ENCODE measurements at places on chromosomes 5 and 9.

DNA sequence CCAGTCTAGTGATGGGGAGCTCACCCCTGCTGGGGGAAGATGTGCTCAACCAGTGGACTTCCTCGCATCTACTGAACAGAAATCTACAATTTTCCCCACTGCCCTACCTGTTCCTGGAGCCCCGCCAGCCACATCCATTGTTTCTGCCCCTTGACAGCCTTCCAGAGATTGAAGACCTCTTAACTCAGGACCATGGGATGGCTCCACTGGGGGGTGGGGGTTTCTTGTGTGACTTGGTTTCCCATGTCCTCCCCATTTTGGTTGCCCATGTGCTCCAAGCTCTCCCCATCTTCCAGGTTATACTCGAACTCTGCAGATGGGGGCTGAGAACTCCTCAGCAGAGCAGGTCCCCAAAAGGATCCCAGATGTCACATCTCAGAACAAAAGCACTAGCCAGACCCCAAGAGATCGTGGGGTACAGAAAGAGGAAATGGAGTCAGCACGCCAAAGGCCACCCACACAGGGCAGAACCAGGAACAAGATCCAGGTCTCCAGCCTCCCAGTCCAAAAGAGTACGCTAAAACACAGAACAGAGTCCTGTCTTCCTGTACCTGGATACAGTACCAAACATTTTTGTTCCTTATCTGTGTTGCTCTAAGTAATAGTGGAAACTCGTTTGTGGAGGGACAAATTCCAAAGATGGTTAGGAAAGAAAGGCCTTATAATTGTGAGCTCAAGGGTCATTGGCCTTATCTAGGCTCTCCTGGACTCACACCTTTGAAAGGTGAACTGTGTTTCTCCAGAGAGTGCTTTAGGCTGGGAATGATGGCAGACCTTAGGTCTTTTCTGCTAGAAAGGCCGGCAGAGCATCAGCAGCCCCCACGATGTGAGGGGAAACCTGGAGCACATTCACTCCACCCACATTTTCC lies 15.8 kb downstream of the CORO2A start:
- no peak for DNase-seq

- DNase-seq = no peak
These were observed 8.7 kb downstream of the UBQLN1 start for GRCh38 chr9:83698976-83699585.

DNA sequence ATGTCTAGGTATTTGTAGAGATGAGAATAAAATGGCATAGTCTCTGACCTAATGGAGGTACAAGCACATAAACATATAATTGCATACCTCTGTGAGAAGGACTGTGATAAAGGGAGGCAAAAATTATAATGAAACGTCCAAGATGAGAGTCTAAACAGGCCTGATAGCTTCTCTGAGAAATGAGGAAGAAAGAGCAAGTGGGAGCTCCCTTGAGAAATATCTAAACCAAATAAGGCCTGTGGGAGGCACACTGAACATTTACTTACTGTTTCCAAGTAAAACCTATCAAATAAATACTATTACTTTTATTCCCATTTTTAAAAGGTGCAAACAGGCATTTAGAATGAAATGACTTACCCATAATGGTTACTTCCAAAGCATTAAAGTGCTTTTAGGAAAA lies 125.6 kb upstream of the PAPPA start:
- no peak for DNase-seq

DNA sequence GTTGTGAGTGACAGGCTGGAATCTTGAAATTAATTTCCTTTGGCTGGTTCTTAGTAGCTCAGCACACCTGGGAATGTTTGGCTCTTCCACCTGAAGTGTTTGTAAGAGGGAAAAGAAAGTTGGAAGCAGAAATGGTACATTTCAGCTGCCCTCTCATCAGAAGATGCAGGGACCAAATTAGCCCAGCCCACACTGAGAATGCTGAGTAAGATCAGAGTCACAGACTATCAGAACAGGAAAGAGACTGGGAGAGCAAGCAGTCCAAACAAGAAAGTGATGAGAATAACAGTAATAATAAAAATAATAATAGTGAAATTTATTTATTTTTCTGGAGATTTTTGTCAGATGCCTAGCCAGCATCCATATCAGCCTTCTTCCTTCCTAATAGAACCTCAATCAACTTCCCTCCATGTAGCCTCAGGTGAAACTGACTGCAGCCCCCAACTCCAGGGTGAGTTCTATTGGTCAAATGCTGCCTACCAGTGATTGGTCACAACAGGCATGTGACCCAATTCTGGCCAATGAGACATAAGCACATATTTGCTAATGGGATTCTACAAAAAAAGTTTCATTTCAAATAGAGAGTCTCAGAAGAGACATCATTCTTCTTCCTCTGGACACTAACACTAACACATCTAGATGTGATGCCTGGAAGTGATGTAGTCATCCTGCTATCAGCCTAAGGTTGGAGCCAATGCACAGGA lies 31.2 kb upstream of the ADRA1B start:
- DNase-seq = no peak

- no peak for DNase-seq
These were observed 6.0 kb downstream of the DENND1A start for GRCh38 chr9:123923884-123924283.

GRCh38 chr9:137912671-137913070 lies 35.1 kb downstream of the CACNA1B start:
- no peak for DNase-seq

DNA sequence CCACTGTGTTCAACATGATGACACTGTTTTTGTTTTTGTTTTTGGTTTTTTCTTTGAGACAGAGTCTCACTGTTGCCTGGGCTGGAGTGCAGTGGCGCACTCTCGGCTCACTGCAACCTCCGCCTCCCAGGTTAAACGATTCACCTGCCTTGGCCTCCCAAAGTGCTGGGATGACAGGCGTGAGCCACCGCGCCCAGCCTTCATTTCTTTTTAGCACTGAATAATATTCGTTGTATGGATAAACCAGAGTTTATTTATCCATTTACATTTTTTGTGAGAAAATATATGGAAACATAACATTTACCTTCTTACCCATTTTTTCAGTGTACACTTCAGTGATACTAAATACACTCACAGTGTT lies 4.2 kb downstream of the CARD19 start:
- no peak for DNase-seq

- DNase-seq = no peak
These were observed 692 bp downstream of the C1QTNF3 start for GRCh38 chr5:34042321-34042720.

DNA sequence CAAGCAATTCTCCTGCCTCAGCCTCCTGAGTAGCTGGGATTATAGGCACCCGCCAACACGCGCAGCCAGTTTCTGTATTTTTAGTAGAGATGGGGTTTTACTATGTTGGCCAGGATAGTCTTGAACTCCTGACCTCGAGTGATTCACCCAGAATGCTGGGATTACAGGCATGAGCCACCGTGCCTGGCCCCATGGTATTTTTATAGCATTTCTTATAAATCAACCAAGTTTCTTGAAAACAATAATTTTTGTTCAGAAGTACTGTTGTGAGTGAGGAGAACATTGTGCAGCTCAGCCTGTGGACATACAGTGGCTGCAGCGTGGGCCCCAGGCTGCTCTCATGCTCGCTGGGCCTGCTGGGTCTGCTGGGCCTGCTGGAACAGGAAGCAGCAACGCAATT lies 45.3 kb downstream of the MAP1B start:
- no peak for DNase-seq

DNA sequence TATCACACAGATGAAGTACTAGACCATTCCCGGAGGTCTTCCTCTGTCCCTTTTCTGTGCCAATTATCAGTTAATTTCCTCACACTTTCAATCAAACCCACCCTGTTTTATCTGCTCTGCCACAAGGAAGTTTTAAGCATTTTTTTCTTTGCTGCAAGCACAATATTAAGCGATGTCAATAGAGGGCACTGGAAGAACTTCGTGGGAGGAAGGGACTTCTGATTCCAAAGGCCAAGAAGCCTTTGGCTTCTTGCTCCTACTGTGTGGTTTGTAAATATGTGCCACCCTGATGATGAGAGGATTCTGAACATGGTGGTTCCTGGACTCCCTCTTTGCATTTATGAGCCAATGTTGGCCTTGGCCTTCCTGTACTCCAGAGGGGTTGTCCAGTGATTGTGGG lies 1712.5 kb upstream of the C9orf72 start:
- no peak for DNase-seq

GRCh38 chr5:151670083-151670686 lies 16.5 kb downstream of the SPARC start:
- no peak for DNase-seq

DNA sequence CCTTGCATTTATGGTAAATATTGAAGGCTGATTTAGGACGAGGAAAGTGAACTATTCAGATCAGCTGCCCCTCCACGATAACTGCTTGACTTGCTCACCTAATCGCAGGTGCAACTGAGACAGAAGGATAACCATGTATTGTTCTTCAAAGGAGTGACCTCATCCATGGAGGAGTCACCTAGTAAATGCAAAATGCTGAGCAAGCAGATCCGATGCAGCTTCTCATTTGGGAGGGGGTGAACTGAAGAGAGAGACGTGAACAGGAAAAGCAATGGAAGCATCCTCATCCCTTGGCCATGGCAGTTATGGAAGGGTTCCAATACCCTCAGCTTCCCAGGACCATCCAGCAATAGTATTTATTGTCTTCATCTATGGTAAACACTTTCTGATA lies 47.5 kb downstream of the RASGRF2 start:
- no peak for DNase-seq

DNA sequence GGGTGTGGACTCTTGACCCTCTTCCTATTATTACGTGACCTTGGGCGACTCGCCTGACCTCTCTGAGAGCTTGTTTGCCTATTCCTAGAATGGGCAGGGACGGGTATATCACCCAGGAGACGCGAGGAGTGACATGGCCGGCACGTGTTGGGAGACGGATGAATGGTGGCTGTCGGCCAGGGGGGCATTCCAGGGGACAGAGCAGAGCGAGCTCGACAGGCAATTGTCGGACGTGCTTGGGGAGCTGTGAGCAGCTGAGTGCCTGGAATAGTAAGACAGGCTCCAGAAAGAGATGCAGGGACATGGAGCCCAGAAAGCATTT lies 29.3 kb upstream of the UNC5A start:
- DNase-seq = no peak

DNA sequence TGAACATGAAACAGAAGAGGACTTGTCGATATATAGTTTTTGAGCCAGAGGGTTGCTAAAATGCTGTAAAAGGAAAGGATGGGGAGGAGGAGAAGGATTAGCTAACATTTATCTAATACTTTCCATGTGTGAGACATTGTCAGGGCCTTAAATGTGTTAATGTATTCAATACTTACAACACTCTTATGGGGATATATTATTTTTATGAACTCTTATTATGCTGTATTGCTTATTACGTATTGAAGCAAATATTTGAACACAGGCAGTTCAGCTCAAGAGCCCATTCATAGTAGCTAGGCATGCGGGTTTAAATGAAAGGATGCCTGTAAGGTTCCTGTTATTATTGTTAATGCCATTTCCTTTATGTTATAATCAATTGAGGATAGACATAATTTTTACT lies 391.5 kb downstream of the CCDC171 start:
- DNase-seq = no peak

DNA sequence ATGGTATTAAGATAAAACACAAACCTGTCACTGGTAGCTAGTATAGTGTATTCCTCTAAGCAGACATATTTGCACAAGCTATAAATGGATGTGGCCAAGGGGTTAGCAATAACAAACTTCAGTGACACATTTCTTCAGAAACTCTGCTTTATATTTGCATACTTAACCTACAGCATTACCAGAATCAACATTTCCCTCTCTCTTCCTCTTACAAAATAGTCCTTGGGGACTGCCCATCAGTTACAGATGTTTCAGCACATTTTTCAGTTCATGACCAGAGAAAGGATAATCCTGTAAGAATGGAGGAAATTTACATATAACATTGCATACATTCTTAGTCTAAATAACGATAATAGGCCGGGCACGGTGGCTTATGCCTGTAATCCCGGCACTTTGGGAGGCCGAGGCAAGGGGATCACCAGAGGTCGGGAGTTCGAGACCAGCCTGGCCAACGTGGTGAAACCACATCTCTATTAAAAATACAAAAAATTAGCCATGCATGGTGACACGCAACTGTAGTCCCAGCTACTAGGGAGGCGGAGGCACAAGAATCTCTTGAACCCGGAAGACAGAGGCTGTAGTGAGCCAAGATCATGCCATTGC lies 25.3 kb upstream of the SLC1A1 start:
- DNase-seq = no peak

- no peak for DNase-seq
These were observed 39.2 kb downstream of the NADK2 start for GRCh38 chr5:36202521-36202961.

DNA sequence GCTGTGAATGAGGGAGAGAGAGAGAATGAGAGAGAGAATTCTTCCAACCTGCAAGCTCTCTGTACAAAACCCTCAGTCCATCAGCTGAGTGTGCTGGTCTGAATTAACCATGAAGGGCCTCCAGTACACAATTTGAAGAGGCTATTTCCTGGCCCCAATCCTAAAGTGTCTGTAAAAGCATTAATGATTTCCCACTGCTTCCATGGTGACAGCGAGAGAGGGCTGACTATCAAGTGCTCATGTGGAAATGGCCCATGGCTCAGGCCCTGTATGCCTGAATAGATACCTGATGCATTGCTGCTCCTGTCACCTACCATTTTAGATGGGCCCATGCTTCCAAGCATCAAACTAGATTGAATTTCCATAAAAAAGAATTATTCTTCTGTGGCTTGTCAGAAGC lies 592.4 kb downstream of the KIF4B start:
- DNase-seq = no peak

DNA sequence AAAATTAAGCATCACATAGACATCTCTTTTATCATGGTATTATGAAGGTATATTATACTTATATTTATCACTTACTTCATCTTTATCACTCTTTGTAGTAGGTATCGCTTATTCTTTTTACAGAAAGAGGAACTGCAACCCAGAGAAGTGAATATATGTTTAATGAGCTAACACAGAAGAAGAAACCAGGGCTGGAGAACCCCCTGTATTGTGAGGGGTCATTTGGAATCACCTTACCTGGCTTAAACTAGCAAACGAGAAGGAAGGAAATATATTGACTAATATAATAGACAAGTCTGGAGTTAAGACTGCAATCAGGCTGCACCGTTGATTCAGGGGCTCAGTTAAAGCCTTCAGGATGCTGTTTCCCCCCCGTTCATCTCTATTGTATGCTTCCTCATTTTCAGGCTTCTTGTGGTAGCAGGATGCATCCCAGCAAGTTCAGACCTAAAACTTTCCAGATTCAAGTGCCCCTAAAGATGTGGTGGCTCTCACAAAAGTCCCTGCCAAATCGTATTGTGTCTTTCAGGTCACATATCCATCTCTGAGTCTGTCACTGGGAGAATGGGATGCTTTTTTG lies 146.4 kb downstream of the GCNT1 start:
- DNase-seq = no peak

DNA sequence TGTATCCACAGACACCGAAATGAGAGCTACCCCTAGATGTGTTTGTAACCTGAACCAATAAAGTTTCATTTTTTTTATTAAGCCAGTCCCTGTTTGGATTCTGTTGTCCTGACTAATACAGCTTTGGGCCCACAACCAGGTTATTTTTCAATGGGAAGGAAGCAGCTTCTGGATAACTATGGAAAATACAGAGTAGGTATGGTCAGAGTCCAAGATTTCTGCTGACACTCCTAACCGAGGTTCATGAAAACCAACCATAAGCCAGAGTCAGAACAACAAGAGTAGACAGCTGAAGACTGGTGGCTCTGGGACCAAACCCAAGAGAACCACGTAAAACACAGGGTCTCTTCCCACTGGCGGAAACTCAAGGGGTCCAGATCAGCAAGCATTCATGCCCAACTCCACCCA lies 10.8 kb downstream of the KLF9 start:
- no peak for DNase-seq

Data from hematopoietic multipotent progenitor cell treated with erythropoietin and hydrocortisone succinate and interleukin-3 and kit ligand, for 17 days (in vitro differentiated cells).